Parietal lobe (tissue), 2 donors: ENCODE measurements at places on chromosomes 4 and X. TPM values are rescaled to one million over a fixed set of nuclear protein-coding genes. Genes with fewer than 3 reads are reported as not detected.

Gene BCLAF3
- 68.2 TPM for total RNA-seq

Gene HSD17B13
- total RNA-seq: 0.94 TPM

Gene SYP
- total RNA-seq: 121 TPM

Gene TKTL2
- 1.9 TPM for total RNA-seq

Gene ARHGAP36
- total RNA-seq: 0.31 TPM
